ENCODE measurements at places on chromosomes 7 and 10.

- DNase-seq: no peak
Measured at GRCh38 chr7:96181174-96181573, 140.7 kb downstream of the SLC25A13 start.

DNA sequence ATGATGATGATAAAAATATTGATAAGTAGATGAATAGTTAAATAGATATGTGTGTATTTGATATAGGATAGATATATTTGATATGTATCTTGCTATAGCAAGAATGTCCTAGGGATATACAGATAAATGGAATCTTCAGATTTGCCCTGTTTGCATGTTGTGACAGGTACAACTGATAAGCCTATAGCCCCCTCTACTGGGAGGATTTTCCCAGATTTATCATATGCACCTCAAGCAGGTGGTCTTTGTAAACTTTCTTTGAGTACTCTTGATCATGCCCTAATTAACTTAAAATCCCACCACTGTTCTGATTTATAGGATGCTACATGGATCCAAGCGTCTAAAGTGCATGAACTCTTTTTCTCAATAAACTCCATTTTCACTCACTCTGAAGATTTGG lies 1050.7 kb downstream of the SORCS3 start:
- no peak for DNase-seq

DNA sequence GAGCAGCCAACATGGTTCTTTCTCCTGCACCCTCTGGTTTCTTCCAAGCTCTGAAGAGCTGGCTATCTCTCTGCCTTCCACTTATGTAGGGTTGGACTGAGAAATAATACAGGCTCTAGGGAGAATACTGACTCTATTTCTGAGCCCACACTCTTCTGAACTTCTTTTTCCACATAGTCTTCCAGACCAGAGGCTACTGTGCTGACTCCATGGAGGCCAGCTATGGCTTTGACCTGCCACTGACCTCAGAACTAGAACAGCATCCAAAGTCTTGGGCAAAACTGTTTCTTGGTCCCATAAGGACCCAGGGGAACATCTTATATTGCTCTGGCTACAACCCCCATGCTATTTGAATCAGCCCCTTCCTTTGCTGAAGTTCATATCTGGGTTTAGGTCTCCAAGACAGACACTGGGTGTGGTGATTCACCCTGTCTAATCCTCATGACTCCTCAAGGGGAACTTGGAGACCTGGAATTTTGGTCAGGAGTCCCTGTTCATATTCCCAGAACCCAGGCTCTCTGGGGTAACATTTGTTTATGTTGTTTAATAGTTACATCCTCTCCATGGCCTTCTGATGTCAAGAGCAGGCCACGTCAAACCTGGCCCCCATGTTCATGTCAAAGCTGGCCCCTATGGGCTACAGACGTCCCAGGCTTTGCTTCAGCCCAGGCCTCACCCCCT lies 12.1 kb upstream of the PLAU start:
- no peak for DNase-seq

- no peak for DNase-seq
Measured at GRCh38 chr10:81944609-81945008, 69.6 kb downstream of the NRG3 start.

- no peak for DNase-seq
Measured at GRCh38 chr7:90710466-90710850, 114.3 kb downstream of the CDK14 start.

DNA sequence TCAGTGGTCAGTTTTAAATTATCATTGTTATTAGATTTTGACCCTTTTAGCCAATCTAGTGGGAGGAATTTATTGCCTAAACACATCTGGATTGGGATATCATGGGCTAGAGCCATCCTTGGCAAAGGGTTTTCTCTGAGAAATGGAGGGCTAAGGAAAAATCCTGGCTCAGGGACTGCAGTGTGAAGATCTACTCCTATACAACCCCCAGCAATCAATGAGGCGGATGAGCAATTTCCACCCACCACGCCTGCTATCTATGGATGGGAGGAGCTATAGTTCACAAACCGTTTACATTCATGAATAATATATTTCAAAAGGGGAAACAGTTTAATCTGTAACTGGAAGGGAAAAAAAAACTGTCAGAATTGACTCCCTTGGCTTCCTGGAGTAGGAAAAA lies 2.7 kb downstream of the CAV1 start:
- no peak for DNase-seq

- DNase-seq: peak; percentile 30
Measured at GRCh38 chr7:51606601-51607154, 290.1 kb upstream of the COBL start.

DNA sequence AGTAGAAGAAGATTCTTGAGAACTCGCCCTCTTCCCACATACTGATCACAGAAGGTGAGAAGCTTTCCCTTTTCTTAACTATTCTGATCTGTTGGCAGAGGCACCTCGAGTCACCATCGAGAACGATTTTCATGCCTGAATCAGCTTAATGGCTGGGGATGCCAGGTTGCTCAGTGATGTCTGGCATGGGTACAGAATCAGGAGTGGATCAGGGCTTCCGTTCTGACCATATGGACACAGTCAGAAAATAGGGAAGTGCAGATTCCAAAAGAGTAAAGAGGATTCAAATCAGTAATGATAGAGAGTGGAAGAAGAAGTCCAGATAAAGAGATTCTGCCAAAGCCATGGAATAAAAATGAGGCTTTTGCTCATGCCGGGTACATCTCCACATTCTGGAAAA lies 52.0 kb upstream of the GRB10 start:
- DNase-seq: no peak

DNA sequence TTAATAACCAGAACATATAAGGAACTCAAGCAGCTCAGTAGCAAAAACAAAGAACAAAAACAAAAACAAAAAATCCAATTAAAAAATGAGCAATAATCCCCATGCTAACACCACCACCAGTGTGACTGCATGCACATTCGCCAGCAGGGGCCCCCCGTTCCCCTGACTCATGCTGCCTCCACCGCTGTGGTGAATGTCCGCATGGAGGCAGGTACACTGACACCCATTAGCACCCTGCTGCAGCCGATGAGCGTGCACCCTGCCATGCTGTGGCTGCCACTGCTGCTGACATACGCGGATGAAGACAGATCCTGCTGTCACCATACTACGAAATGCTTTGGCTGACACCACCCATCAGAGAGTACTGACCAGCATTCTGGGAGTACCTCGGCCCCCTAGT lies 321.6 kb upstream of the LRRTM3 start:
- DNase-seq: no peak

Measured in T1000 (cell line).